ENCODE measurements at places on chromosomes 6 and 20.

DNA sequence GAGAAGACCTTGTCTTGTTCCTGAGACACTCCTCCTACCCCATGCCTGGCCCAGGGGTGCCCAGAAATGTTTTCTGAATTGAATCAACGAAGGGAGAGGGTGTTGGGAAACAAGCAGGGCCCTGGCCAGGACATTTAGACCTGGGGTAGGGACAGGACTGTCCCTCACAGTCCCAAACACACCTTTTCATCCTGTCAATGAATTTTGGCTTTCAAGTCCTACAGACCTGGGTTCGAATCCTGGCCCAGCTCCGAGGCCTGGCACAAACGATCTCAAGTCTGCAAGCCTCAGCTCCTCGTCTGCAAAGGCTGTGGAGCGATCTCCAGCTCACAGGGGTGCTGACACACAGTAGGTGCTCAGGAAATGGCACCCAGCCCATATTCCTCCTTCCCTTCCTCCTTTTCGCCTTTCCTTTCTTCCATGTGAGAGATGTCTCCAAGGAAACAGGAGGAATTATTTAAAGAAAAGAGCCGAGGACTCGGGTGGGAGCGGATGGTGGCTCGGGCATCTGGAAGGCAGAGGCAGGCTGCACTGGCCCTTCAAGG, 7.3 kb upstream of the DLGAP4 start:
- no peak for DNase-seq

GRCh38 chr20:50512323-50512722, 2.1 kb downstream of the PTPN1 start:
- no peak for DNase-seq

- peak; percentile 96 for DNase-seq
These were observed 4.0 kb downstream of the PPP1R18 start for GRCh38 chr6:30682143-30683117.

DNA sequence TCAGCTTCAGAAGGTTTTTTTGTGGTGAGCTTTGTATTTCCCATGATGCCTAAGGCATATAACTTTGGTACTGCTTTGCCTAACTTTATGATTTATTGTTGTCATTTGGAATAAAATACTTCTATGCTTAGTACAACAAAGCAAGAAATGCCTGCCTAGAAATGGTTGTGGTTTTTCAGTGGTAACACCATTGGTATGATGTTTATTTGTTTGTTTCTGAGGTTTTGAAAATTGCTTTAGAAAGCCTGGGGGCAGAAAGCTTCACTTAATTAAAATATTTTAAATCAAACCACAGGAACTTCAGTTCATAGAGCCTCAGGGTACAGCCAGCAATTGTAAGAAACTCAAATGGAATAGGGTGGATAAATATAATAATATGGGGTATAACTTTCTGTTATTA, 351.2 kb upstream of the MAP3K7 start:
- DNase-seq = no peak

DNA sequence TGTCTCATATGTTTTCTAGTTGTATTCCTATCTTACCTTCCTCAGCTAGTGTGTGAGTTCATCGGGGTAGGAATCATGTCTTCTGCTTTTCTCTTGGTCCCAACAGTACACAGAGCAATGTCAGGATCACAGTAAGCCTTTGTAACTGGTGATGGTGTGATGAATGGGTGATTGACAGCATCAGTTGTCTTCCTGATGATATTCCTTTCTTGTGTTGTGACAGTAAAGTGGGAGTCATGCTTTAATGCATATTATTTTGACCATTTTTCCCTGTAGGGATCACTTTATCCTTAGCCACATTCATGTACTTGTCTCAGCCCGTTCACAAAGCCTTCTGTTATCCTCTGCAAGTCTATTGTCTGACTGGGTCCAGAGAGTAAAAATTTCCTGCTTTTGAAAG, 501.7 kb downstream of the UTRN start:
- no peak for DNase-seq

All from activated CD4-positive, alpha-beta T cell treated with anti-CD3 and anti-CD28 coated beads, Interleukin-10, Interleukin-2, amounts not matched to agents 100 ng/mL and 50 ng/mL, durations not matched to agents 16 hours and 8 hours (primary cell).